ENCODE measurements at places on chromosomes 11 and 22.

DNA sequence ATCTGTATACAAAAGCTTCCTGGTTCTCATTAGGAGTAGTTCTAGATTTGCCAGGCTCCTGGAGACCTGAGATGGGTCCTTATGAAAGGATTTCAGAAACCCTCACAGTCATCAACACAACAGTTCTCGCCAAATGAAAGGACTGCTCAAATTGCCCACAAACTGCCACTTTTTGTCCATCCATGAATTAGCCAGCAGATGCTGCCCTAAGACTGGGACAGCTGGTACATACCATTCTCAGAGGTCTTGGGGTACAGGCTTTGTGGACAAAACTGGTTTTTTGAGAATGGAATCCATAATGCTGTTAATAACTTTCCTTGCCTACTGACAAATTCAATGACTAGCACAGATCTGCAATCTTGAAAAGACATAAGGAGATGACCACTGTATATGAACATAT lies 23.4 kb upstream of the BDNF start:
- DNase-seq, result no peak

DNA sequence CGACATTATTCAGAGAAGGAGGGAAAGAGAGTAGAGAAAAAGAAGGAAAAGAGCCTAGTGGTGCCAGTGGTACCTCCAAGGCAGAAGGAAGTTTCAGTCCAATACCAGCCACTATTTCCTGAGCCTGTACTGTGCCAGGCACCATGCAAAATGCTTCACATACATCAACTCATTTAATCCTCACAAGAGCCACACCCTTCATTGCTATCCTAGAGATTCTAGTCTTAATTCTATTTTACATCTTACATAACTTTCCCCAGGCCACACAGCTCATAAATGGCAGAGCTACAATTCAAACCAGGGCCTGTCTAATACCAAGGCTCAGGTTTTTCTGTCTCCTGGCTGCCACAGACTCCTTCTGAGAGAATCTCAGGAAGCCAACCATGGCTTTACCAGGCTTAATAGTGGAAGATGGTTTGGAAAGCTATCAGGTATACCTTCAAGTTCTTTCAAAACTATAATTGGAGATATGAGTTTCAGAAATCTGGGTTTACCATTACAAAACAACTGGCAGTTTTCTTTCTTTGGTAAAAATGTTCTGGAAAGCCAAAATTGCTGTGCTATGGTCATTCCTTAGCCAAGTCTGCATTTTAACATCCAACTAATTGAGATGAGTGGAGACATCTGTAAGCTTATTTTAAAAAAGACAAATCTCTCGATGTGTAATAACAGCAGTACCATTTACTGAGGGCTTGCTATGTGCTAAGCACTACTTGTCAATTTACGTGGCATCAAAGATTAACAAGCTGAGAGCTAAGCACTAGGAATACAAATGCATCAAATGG lies 225.1 kb upstream of the PITPNB start:
- no peak for DNase-seq

DNA sequence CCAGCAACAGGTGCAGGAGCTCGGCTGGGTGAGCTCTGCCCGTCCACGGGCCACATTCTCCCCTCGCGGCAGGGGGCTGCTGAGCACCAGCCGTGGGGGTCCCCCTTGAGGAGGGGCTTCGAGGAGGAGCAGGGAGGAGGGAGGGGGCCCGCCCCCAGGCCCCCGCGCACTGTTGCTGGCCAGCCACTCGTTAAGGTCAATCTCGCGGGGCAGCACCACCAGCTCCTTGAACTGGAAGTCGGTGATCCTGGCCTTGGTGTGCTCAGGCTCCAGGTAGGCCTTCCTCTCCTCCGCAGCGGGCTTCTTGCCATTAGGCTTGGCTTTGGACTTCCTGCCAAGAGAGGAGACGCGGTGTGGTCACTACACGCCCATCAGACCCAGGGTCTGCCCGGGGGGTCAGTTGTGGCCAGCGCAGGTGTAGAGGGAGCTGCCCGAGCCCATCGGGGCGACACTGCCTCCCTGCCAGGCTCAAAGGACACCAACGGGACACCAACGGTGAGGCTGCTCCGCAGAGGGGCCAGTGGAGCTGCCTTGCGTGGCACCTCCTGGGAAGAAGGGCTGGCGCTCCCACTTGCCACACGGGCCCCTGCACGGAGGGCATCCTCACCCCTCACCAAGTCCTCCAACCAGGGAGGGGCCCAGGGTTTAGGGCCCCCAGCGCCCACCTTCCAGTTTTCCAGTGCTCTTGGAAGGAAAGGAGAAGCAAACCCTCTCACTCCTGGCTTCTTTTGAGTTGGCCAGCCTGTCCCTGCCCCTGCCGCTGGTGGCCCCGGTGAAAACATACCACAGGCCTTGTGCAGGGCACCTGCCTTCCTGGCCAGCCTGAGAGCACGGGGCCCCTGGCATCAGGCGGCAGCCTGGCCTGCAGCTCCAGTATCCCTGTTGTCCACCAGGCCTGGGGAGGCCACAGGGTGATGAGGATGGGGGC lies 5.8 kb downstream of the MOB2 start:
- DNase-seq, result no peak

DNA sequence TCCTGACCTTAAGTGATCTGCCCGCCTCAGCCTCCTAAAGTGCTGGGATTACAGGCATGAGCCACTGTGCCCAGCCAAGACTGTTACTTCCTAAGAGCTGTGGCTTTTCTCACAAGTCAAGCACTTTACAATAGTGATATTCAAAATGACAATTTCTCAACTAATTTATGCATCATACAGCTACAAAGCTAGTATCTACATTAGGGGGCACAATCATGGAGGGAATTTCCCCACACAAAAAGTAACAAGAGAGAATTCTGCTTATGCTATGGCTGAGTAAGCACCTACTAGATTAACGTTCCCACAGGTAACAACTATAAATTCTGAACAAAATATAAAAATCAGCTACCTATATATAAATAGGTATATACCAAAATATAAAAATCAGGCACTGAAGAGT lies 72.7 kb downstream of the SBF2 start:
- no peak for DNase-seq

DNA sequence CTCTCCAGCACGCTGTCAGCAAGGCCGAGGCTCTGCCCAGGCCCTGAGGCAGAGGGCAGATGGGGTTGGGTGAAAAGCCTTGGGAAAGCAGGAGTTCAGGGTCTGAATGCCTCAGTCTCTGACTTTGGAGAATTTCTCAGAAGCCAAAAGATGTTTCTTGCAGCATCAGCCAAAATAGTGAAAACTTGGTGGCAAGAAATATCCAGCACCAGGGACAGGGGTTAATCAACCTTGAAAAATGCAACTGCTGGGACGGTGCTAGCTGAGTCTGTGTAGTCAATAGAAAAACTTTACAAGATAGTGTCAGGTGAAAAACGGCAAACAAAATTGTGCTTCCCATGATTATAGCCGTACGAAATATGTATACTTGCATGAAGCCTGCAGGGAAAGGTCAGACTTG lies 1.4 kb upstream of the ABCC8 start:
- no peak for DNase-seq

DNA sequence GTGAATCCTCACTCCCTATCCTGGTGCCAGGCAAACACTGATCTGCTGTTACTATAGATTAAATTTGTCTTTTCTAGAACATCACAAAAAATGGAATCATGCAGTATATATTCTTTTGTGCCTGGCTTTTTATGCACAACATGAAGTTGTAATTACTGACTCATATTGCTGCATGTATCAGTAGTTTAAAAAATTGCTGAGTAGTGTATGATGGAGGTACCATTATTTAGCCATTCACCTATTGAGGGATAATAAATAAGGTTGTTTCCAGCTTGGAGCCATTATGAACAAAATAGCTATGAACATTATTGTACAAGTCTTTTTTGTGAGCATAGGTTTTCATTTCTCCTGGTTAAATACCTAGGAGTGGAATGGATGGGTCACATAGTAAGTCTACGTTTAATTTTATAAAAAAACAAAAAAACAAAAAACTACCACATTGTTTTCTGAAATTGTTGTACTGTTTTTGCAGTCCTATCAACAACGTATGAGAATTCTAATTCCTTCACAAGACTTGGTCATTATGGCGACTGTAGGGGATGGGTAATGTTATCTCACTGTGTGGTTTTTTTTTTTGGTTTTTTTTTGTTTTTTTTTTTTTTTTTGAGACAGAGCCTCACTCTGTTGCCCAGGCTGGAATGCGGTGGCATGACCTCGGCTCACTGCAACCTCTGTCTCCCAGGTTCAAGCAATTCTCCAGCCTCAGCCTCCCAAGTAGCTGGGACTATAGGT lies 111.6 kb downstream of the USP35 start:
- DNase-seq, result peak; percentile 20

GRCh38 chr11:1931341-1932104 lies 12.0 kb downstream of the TNNT3 start:
- peak; percentile 45 for DNase-seq

DNA sequence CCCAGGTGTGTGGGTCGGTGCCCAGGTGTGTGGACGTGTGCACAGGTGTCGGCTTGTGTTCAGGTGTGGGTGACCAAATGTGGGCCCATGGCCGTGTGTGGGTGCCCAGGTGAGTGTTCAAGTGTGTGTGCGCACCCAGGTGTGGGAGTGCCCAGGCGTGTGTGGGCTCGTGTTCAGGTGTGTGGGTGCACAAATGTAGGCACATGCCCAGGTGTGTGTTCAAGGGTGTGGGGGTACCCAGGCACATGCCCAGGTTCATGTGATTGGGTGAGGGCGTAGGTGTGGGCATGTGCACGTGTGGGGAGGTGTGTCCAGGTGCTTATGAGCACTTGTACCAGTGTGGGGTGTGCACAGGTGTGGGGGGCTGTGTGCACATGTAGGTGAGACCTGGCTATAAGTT lies 42.8 kb downstream of the MOB2 start:
- no peak for DNase-seq

DNA sequence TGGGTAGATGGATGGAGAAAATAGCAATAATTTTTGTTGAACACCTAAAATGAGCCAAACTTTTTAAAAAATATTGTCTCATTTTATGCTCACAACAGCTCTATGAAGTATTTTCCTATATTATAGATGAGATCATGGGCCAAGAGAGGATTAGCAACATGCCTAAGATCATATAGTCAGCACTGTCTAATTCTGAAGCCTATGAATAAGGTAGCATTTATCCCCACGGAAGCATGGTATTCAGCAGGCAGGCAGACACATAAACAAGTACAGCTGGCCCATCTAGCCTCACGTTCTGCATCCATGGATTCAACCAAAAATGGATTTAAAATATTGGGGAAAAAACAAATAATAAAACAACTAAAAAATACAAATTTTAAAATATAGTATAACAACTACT lies 21.9 kb upstream of the RAB30 start:
- DNase-seq, result no peak

GRCh38 chr11:57277845-57278720 lies 41.0 kb upstream of the APLNR start:
- DNase-seq, result peak; percentile 50

DNA sequence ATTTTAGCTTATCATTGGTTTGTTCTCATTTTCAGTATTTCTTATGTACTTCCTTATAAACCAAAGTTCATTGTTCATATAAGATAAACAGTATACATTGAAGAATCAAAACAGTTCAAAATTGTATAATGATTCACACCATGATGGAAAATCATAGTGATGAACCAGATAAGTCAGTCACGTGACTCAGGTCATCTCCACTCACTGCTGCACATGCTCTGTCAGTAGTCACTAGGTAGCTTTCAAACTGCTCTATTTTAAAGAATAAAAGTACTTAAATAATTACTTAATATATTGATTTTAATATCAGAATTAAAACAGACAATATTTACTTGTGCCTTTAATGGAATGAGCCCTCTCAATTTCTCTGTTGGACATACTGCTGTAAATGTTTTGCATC lies 37.5 kb downstream of the PDHX start:
- no peak for DNase-seq

- no peak for DNase-seq
Measured at GRCh38 chr11:77967121-77967520, 27.3 kb downstream of the INTS4 start.

DNA sequence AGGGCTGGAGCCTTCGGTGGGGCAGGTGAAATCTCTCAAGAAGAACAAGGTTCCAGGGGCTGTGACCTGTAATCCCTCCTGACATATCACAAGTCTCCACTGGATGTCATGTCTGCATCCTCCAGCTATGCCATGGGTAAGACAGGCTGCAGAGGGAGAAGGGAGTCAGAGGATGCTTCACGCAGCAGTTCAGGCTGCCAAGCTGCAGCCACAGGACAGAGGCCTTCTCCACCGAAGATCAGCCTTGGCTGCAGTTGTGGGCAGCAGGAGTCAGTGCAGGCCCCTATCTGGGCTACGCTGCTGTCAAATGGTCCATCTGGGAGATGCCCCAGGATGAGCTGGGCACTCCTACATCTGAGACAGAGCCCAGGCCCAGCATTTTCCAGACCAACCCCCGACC lies 25.0 kb downstream of the DKK3 start:
- DNase-seq, result no peak

GRCh38 chr11:119167933-119168332 lies 592 bp upstream of the NLRX1 start:
- no peak for DNase-seq

DNA sequence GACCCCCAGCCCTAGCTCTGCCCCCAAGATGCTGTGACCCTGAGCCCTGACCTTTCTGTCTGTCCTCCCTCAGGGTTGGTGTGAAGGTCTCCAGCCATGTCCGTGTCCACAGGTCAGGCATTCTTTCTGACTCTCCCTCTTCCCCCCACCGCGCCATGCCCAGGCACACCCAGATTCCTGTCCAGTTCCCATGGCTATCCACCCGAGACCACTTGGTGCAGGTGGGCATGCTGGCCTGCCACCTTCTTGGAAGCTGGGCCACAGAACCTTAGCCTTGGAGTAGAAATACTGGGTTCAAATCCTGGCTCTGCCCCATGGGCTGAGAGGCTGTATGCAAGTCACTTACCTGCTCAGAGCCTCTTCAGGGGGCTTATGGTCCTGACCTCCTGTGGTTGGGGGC lies 2.3 kb upstream of the PLCB3 start:
- no peak for DNase-seq

DNA sequence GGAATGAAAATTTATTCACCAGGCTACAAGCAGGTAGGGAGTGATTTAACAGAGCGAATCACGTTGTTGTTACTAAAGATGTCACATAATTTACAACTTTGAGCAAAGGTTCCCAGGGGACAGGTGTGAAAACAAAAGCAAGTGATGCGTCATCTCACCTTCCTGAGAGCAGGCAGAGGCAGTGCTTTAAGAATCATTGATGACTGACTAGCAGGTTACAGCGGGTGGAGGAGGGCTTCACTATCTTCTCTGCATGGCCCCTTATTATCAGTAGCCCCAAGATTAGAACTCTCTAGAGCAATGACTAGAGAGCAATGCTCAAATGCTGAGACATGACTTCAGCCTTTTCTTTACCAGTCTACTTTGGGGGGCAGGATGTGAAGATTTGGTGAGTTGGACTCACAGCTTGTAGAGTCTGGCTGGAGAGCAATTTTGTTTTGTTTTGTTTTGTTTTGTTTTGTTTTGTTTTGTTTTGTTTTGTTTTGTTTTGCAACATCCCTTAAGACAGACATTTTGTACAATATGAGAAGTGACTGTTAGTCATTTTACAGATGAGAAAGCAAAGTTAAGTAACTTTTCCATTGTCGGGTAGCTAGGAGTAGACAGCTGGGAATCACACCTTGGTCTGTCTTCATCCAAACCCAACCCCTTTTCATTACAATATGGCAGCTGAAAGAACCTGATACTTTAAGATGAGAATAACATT lies 84.8 kb downstream of the SLC1A2 start:
- no peak for DNase-seq
